ENCODE measurements at places on chromosomes 2 and 18.

GRCh38 chr18:35841283-35841682 lies 131.2 kb upstream of the RMP24 start:
- no peak for DNase-seq

GRCh38 chr2:42568401-42569115 lies at the start of gene MTA3:
Gene MTA3, plus strand, starts transcription at chr2:42568632. Its CDS starts 114 bp downstream, at chr2:42568746.
- DNase-seq, result peak; percentile 47

- no peak for DNase-seq
Observed at GRCh38 chr2:187233811-187234210, 214.2 kb downstream of the CALCRL start.

DNA sequence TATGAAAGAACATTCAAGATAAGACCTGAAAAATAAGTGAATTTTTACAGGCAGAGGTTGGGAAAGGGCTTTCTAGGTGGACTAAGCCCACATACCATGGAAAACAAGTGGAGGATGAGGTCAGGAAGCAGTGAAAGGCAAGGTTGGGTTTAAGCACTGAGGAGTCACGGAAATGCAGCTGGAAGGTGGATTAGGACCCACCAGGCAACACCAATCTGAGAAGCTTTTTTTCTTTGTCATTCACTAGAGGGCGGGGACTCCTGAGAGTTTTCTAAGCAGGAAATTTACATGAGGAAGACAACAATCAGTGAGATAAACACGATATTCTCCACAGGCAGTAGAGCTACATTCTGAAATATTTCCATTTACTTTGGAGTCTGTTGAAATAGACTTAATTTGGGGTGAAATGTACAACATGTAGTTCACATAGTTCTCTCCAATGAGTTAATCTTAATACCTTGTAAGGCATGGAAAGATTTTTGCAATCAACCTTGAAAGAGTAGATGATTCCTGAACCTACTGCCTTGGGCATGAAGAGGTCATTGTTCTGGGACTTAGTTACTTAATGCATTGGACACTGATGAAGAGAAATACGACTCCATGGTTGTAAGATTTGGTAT lies 40.7 kb downstream of the VIT start:
- DNase-seq, result no peak

GRCh38 chr18:181711-182110 lies 23.4 kb downstream of the USP14 start:
- DNase-seq, result no peak

DNA sequence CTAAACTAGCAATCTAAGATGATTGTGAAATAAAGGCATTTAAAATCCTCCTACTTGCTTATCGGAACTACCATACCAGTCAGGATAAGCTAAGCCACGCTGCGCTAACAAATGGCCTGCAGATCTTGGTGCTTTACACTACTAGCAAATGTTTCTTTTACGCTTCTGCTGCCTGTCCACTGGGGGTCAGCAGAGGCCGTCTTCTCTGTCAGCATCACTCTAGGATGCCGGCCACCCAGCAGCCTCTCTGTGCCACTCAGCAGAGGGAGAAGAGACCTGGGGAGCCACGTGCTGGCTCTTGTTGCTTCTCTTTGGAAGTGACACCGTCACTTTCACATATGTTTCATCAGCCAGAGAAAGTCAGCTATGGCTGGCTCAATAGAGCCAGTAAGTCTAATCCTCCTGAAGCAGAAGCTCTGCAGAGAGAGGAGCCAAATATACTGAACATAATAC lies 36.6 kb downstream of the COPS8 start:
- DNase-seq, result no peak

GRCh38 chr2:42777883-42778805 lies 14.2 kb upstream of the OXER1 start:
- DNase-seq, result no peak

GRCh38 chr2:170770606-170771420 lies 635 bp downstream of the ERICH2 start:
- peak; percentile 37 for DNase-seq

Data from activated gamma-delta T cell treated with anti-CD3 and anti-CD28 coated beads, Interleukin-2, amount 50 U/mL, for 16 hours (primary cell).